ENCODE measurements at places on chromosomes 5 and 9. TPM values are rescaled to one million over a fixed set of nuclear protein-coding genes. Genes with fewer than 3 reads are reported as not detected.

GRCh38 chr5:102716017-102716416, 39.1 kb upstream of the PAM start:
- DNase-seq = no peak
- no peak overlapping the region for H3K27ac ChIP-seq
- peaks cover 39% of the 10 kb centered on the region for H3K4me1 ChIP-seq
- no peaks in the 10 kb centered on the region for H3K36me3 ChIP-seq
- H3K27me3 ChIP-seq = no peaks in the 10 kb centered on the region

TLR4 gene
- total RNA-seq = 2.7 TPM

DNA sequence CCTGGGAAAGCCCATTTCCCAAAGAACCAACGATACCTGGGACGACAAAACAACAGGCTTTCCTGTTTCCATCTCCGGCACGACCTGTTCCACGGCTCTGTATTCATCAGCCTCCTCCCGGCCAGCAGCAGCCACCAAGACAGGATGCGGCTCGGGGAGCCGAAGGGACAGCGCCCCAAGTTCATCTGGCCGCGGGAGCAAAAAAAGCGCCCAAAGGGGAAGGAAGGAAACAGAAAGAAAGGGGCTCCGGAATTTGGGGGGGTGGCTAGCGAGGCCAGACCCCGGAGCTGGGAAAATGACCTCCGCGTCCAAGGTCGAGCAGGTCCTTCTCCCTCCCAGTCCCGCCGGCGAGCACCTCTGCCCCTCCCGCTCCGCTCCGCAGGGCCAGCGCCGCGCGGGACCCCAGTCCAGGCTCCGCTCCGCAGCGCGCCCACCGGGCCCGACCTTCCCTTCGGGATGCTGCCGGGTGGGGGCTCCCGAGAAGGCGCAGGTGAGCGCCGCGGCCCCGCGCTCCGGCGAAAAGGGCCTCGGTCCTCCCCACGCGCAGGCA, 608 bp downstream of the ELOVL7 start:
- H3K27me3 ChIP-seq = peaks cover 55% of the 10 kb centered on the region
- H3K4me1 ChIP-seq = peaks cover 10% of the 10 kb centered on the region
- peak overlapping the region; percentile 86 for H3K4me3 ChIP-seq
- peak overlapping the region; percentile 11 for H3K27ac ChIP-seq

- no peaks in the 10 kb centered on the region for H3K27me3 ChIP-seq
- no peaks in the 10 kb centered on the region for H3K4me1 ChIP-seq
- H3K4me3 ChIP-seq = no peak overlapping the region
- H3K36me3 ChIP-seq = no peaks in the 10 kb centered on the region
- H3K27ac ChIP-seq = no peak overlapping the region
- no peak for DNase-seq
These were observed 104.1 kb upstream of the TBC1D2 start for GRCh38 chr9:98359569-98359968.

DNA sequence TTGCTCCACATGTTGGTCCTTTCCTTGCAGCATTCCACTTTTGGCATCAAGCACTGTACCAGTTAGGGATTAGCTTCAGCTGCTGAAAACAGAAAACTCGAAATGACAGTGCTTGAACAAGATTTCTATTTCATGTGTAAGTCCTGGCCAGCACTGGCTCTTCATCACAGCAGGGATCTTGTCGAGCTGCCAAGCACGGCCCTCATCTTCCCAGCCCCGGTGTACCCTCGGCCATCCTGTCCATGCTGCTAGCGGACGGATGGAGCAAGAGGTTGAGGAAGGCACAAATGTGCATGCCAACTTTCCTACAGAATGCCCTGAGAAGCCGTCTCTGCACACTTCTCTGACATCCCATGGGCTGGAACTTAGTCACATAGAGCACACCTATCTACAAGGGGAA, 130.6 kb downstream of the TENT4A start:
- peaks cover 7% of the 10 kb centered on the region for H3K27me3 ChIP-seq
- H3K36me3 ChIP-seq = no peaks in the 10 kb centered on the region
- no peak for DNase-seq
- H3K27ac ChIP-seq = no peak overlapping the region
- peaks cover 8% of the 10 kb centered on the region for H3K4me1 ChIP-seq

FREM1 gene
- 8.6 TPM for total RNA-seq

DNA sequence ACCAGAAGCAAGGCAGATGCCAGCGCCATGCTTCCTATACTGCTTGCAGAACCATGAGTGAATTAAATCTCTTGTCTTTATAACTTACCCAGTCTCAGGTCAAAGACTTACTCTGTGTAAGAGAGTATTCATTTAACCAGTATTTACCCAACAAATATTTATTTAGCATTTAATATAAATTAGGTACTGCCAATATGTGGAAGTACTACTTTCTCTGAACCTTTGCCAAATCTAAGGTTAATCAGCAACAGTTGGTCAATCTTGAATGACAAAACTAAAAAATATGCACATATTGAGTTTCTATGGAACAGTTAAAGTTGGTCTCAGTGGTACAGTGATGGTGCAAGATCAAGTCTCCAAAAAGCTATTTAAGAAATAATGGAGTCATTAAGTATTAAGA, 155.9 kb upstream of the CCNG1 start:
- H3K27me3 ChIP-seq = no peaks in the 10 kb centered on the region
- H3K4me1 ChIP-seq = no peaks in the 10 kb centered on the region
- H3K4me3 ChIP-seq = no peak overlapping the region
- no peaks in the 10 kb centered on the region for H3K36me3 ChIP-seq

DNA sequence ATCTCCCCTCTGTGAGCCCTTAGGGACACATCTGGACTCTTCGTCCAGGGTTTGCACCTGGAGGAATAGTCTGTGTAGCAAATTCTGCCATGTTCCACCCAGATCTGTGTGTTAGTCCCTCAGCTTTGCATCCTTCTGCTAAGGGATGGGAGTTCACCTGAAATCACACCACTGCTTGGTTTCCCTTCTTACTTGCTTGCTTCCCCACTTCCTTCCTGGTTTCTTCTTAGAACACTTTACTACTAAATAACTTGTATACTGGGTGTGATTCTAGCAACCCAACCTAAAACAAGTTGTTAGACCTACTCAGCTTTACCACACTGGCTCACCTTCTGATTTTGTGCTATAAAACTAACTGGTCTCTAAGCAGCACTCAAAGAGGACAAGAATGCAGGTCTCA, 202.6 kb upstream of the MAP3K1 start:
- no peak overlapping the region for H3K4me3 ChIP-seq
- no peak overlapping the region for H3K27ac ChIP-seq
- DNase-seq = no peak
- H3K36me3 ChIP-seq = no peaks in the 10 kb centered on the region
- peaks cover 28% of the 10 kb centered on the region for H3K4me1 ChIP-seq
- H3K27me3 ChIP-seq = no peaks in the 10 kb centered on the region

DNA sequence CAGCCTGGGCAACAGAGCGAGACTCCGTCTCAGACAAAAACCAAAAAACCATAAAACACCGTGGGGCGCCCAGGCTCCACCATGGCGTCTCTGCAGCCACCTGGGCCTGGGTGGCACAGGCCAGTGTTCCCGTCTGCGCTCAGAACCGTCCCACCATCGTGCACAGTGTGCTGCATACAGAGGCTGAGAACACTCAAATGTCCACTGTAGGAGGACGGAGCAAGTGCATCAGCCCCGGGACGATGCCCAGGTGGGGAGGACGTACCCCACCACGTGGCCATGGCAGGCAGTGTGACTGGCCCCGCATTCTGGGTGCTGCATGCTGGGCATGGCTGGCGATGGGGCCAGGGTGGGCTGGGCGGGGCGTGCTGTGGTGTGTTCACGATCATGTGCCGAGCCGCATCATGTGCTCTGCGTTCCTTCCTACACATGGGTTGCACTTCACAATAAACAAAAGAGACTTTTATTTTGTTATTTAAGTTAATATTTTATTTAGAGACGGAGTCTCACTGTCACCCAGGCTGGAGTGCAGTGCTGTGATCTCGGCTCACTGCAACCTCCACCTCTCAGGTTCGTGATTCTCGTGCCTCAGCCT, 37.8 kb downstream of the EXD3 start:
- no peaks in the 10 kb centered on the region for H3K27me3 ChIP-seq
- no peak overlapping the region for H3K27ac ChIP-seq
- no peak for DNase-seq
- H3K4me3 ChIP-seq = no peak overlapping the region
- H3K36me3 ChIP-seq = no peaks in the 10 kb centered on the region

Measured in type B pancreatic cell (in vitro differentiated cells).